ENCODE measurements at places on chromosomes 7 and 10. TPM values are rescaled to one million over a fixed set of nuclear protein-coding genes. Genes with fewer than 3 reads are reported as not detected.

DNA sequence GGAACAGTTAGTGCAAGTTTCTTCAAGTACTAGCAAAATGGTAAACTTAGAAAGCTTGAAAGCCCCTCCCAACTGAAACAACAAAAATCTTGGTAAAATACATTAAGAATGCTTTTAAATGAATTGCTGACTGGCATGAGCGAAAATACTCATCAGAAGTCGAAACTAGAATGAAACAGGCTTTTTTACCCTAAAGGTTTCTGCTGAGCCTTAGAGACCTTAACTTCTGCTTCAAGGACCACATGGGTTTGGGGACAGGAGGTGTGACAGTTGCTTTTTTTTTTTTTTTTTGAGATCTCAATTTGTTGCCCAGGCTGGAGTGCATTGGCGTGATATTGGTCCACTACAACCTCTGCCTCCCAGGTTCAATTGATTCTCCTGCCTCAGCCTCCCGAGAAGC, 100.3 kb downstream of the MTPAP start:
- H3K4me1 ChIP-seq, result no peaks in the 10 kb centered on the region
- no peak overlapping the region for H3K27ac ChIP-seq
- no peak overlapping the region for H3K4me3 ChIP-seq
- H3K36me3 ChIP-seq, result no peaks in the 10 kb centered on the region

- DNase-seq, result no peak
- no peaks in the 10 kb centered on the region for H3K4me1 ChIP-seq
- no peaks in the 10 kb centered on the region for H3K27me3 ChIP-seq
- no peaks in the 10 kb centered on the region for H3K36me3 ChIP-seq
Measured at GRCh38 chr7:157444011-157444842, 107.4 kb downstream of the DNAJB6 start.

- no peaks in the 10 kb centered on the region for H3K36me3 ChIP-seq
- no peak overlapping the region for H3K27ac ChIP-seq
- no peaks in the 10 kb centered on the region for H3K4me1 ChIP-seq
- DNase-seq, result no peak
- peaks cover 10% of the 10 kb centered on the region for H3K27me3 ChIP-seq
Measured at GRCh38 chr10:128373071-128373749, 247.0 kb upstream of the MKI67 start.

DNA sequence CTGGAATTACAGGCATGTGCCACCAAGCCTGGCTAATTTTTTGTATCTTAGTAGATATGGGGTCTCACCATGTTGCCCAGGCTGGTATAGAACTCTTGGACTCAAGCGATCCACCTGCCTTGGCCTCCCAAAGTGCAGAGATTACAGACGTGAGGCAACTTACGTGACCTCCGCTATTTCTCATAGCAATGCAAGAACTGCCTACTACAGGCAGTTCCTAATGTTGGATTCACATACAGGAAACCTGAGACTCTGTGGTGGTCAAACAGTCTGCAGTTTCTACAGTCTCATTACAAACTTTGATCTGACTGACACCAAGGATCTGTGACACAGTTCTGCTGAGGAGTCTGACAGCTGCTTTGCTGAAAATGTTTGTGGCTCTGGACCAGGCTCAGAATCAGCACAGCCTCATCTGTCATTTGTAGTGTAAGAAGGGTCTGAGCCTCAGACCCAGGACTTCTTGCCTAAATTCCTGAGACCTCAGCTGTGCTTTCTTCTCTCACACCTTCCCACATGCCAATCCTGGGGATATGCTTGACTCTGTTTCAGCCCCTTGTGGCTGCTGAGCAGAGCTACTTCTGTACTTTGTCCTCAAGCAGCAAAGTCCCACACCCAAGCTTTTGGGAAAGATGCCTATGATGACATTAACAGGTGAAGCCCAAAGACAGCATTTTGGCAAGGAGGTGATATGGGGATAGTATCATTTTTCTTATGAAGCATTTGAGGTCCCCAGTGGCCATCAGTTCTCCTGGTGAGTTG, 48.0 kb upstream of the CYP2C9 start:
- no peak overlapping the region for H3K27ac ChIP-seq
- no peaks in the 10 kb centered on the region for H3K4me1 ChIP-seq
- no peaks in the 10 kb centered on the region for H3K36me3 ChIP-seq
- DNase-seq, result no peak
- H3K4me3 ChIP-seq, result no peak overlapping the region

GRCh38 chr7:47724335-47724982, 142.5 kb upstream of the TNS3 start:
- H3K4me1 ChIP-seq, result no peaks in the 10 kb centered on the region
- no peak for DNase-seq
- no peak overlapping the region for H3K27ac ChIP-seq

DNA sequence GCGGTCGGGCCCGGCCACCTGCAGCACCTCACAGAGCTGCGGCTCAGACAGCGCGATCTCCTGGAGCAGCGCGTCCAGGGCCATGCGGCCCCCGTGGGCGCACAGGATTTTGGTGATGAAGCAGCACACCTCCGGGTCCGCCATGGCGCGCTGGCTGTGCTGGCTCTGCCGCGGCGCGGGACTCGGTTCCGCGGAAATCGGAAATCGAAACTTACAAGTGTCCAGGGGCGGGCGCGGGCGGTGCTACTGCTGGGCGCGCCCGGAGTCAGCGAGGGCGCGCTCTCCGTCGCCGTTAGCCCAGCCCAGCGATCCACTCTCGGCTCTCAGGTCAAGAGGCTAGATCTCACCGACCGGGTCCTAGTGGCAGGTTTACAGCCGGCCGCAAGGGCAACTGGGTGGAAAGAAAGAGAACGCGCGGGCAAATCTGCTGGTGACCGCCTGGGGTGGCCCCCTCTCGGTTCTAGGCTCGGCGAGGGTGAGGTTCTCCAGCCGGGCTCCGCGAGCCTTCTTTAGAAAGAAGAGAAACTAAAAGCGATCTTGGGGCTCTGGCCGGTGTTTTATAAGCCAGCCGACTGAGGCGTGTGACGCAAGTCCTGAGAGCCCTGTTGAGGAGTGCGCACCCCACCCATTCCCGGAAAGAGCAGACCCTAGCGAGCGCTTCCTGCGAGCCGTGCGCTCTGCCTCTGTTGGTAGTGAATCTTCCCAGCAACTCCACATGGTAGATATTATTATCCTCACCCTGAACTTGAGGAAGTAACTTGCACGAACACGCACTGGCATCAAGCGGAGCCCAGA, at the start of gene ZC3HAV1:
Gene ZC3HAV1, minus strand, starts transcription at position 533 of the 795 bp plus-strand sequence. Its CDS starts 389 bp downstream, at position 144.
- H3K36me3 ChIP-seq, result no peaks in the 10 kb centered on the region
- H3K4me1 ChIP-seq, result no peaks in the 10 kb centered on the region
- no peaks in the 10 kb centered on the region for H3K27me3 ChIP-seq
- peak within 1 kb of the TSS; percentile 95 for H3K27ac ChIP-seq

DNA sequence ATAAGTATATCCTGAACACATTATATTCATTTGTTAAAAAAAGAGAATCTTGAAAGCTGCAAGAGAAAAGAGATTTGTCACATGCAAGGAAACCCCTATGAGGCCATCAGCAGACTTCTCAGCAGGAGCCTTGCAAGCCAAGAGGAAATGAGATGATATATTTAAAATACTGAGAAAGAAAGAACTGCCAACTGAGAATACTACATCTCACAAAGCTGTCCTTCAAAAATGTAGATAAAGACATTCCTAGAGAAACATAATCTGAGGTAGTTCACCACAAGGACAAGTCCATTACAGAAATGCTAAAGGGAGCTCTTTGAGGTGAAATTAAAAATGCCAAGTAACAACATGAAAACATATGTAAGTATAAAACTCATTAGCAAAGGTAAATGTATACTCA, 224.4 kb upstream of the MBL2 start:
- no peaks in the 10 kb centered on the region for H3K4me1 ChIP-seq
- H3K27me3 ChIP-seq, result no peaks in the 10 kb centered on the region
- DNase-seq, result no peak
- H3K27ac ChIP-seq, result no peak overlapping the region

DNA sequence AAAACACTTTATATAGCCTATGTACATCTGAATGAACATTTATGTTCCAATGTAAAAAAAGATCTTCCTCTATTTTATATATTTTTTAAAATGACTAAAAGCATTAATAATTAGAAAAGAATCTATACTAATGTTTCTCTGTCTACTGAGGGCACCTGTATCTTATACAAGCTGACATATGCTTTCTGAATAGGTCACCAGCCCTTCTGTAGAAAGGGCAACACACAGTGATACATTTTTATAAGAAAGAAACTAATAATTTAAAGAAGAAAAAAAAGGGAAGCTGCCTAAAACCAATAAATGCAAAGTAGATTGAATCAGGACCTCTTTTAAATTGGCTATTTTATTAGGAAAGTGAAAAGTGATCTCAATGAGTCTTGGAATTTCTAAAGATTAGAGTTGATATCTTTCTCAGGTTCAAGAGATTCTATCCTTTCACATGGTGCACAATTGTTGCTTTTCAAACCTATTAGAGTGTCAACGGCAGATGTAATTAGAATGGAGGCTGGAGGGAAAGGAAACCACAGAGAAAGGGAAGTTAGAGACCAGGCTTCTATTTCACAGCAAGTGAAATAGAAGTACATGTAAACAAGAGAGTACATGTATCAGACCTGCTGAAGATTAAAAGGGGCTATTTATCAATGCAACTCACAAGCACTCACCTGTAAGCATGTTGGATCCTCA, 6.3 kb downstream of the MTPN start:
- no peak overlapping the region for H3K4me3 ChIP-seq
- no peaks in the 10 kb centered on the region for H3K27me3 ChIP-seq
- no peaks in the 10 kb centered on the region for H3K36me3 ChIP-seq
- no peak for DNase-seq
- H3K27ac ChIP-seq, result no peak overlapping the region

DNA sequence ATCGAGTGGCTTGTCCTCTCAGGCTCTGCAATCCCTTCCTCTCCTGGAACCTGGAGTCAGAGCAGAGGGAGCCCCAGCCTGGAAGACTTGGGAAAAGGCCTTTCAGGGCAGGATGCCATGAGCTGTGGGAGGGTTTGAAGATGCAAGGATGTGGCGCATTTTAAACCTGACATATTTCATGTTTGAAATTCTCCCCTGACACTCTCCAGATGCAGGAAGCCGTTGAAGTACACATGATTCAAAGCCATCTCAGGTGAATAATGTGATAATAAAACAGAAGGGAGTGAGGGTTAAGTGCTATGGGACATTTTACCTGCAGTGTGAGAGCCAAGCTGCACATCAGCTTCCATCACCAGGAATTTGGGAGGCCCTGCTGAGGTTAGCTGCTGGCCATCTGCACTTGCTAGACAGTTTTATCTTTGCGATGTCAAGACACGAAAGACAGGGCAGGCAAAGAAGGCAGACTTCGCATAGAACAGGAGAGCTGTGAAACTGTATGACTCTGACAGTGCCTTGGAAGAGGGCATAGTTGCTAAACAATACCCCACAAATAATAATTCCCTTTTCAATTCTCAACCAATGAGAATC, 159.1 kb upstream of the GDF10 start:
- no peak overlapping the region for H3K27ac ChIP-seq
- no peak for DNase-seq
- H3K36me3 ChIP-seq, result no peaks in the 10 kb centered on the region
- H3K27me3 ChIP-seq, result no peaks in the 10 kb centered on the region
- H3K4me3 ChIP-seq, result no peak overlapping the region

- H3K4me1 ChIP-seq, result peaks cover 19% of the 10 kb centered on the region
- no peaks in the 10 kb centered on the region for H3K36me3 ChIP-seq
- no peak overlapping the region for H3K4me3 ChIP-seq
Measured at GRCh38 chr7:1053816-1054370, 9.5 kb downstream of the GPR146 start.

DNA sequence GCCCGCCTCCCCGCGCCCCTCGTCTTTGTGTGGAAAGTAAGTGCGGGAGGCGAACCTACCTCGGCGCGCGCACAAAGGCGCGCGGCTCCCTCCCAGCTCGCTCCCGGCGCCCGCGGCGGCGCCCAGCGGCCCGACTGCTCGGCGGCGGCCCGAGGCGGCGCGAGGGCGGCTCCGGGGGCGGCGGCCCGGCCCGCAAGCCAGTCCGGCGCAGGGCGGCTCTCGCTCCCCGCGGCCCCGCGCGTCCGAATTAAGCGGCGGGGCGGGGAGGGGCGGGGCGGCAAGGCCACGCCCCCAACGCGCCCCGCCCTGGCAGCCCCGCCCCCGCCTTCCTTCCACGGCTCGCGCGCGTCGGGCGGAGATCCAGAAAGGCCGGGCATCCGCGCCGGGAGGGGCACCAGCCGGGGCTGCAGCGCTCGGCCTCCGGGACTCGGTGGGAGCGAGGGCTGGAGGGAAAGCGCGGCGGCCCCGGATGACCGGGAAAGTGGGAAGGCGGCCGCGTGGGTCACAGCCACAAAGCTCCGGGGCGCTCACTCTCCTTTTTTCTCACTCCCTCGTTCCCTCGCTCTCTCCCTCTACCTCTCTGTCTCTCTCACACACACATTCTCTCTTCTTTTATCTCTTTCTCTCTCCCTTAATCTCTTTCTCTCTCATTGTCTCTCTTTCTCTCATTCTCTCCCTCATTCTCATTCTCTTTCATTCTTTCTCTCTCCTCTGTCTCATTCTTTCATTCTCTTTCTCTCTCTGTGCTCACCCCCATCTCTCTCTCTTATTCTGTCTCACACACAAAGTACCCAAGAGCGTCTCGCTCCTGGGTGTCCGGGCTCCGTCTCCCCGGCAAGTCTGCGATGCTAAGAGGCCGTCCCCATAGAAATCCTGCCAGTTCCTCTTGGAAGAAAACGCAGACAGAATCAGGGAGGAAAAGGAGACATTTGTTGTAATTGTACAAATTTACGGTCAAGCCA, 170.2 kb downstream of the FAM107B start:
- no peaks in the 10 kb centered on the region for H3K36me3 ChIP-seq
- no peaks in the 10 kb centered on the region for H3K27me3 ChIP-seq
- H3K4me3 ChIP-seq, result peak overlapping the region; percentile 74
- peaks cover 2% of the 10 kb centered on the region for H3K4me1 ChIP-seq
- H3K27ac ChIP-seq, result peak overlapping the region; percentile 85

DNA sequence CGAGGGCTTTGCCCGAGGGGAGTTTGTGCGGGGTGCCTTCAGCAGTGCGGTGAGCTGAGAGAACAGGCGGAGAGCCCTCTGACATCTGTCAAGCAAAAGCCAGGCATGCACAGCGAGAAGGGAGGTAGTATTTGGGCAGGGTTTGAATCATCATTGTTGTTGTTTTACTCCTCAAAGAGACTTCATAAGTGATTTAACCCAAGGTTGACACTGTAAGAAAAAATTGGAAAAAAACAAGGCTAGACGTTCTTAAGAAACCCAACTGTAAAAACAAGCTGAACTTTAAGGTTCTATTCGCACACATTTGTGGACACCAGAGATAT, 1.3 kb downstream of the ADAM22 start:
- H3K27me3 ChIP-seq, result no peaks in the 10 kb centered on the region
- peak overlapping the region; percentile 72 for H3K4me3 ChIP-seq
- DNase-seq, result no peak

DNA sequence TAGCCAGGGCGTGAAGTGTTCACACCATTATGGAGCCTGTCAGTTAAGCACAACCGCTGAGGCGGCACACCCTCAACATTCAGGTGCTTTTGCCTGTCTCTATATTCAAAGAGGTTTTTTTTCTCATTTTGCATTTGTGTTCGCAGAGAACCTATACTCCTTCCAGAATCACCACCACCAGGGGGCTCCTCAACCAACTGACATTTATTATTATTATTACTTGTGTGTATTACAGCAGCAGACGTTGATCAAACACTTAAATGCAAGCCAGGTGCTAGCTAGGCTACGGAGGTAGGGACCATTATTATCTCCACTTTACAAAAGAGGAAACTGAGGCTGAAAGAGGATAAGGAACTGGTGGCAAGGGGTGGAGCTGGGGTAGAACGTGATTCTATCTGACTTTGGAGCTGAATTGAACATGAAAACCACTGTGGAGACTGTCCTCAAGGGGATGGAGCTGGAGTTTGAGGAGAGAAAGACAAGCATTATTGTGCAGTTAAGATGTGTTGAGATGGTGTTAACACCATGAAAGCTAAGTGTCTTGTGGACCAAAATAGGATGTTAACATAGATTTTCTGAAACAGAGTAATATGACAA, 133.8 kb upstream of the PLXNA4 start:
- no peaks in the 10 kb centered on the region for H3K27me3 ChIP-seq
- no peak overlapping the region for H3K27ac ChIP-seq
- H3K4me1 ChIP-seq, result no peaks in the 10 kb centered on the region
- no peak for DNase-seq

Gene ABCA13
- under 0.01 TPM for total RNA-seq

Gene PRR15
- 11.8 TPM for total RNA-seq

Gene HTRA1
- 152 TPM for total RNA-seq

All from breast epithelium (tissue), 4 donors.